Iris pigment epithelial cell (primary cell): ENCODE measurements at places on chromosomes 3 and 15.
A peak's percentile ranks its signal among the peaks of the same experiment; 100 is the strongest.

DNA sequence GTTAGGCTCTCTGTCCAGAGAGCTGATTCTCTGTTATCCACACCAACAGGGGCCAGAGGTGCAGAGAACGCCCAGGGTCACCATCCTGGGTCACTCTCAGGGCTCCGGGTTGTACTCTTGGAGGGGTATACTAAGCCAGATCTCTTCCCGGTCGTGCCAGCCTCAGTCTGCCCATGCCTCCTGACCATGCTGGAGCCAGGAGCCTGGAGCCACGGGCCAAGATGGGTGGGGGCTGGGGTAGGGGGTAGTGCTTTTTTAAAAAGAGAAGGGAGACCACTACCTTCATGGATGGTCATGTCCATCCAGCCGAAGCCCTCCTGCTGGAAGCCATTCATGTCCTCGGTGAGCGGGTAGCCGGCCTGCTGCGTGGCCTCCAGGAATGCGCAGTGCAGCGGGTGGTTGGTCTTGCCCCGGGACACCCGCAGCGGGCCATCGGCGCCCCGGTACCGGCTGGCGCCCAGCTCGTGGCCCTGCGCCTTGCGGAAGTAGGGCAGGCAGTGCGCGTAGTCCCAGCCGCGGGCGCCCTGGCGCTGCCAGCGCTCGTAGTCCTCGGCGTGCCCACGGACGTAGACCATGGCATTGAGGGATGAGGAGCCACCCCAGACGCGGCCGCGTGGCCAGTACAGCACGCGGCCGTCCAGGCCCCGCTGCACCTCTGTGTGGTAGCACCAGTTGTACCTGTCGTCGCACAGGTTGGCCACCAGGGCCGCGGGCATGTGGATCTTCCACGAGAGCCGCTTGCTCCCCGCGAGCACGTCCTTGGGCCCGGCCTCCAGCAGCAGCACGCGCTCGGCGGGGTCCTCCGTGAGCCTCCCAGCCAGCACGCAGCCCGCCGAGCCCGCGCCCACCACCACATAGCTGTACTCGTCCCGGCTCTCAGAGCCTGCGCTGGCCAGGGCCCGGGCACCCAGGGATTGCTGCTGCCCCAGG, 22.9 kb downstream of the CHDH start:
- no peak for DNase-seq

- DNase-seq: peak; percentile 29
Observed at GRCh38 chr15:83571820-83572707, 81.9 kb upstream of the ADAMTSL3 start.

DNA sequence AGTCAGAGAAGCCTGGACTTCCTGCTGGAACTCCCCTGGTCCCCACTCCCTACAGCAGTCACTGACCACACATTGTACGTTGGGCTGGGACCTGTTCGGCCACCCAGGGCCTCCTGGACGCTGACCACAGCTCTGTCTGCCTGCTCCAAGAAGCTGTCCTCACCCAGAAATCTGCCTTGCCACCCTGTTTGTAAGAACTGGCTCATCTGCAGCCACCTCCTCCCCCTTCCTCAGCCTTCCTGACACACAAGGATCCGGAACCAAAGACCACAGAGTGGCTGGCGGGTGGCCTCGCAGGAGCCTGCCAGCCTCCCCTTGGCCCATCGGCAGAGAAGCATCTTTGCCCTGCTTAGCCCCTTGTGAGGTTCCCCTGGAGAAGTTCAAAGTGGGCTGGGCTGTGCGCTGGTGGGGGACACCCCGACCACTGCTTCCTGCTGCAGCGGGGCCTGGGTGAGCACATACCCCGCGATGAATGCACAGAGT, 91.9 kb downstream of the PCSK6 start:
- no peak for DNase-seq

DNA sequence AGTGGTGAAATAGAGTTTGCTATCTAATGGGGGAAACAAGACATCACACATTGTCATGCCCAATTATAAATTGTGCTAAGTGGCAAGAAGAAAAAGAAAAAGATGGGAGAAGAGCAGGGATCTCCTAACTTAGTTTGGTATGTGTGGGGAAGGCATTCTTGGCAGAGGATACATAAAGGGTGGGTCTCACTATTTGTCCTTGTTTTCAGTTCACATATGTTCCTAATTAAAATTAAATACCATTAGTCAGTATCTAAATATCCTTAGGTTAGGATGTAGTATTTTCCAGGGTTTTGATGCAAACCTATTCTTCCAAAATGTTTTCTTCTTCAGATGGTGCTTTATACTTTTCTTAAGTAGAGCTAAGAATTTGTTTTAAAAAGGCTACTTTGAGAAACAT, 173.7 kb downstream of the B3GALNT1 start:
- no peak for DNase-seq

GRCh38 chr3:166169681-166170080, 332.5 kb upstream of the BCHE start:
- DNase-seq: no peak

DNA sequence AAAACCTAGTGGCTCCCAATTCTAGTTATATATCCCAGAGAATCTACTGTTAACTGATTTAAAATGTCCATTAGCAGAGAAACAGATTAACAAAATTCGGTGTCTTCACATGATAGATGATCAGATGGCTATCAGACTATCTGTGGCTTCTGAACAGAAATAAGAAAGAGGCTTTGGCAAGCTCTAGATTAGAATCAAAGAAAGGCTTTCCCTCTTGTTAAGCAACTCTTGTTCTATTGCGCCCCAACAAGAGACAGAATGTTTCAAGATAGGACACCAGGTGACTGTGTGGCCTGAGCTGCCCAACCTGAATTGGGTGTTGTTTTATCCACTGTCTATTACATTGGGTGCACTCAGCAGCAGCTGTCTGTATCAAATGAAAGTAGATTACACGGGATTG, 483.7 kb downstream of the FHIT start:
- DNase-seq: no peak

DNA sequence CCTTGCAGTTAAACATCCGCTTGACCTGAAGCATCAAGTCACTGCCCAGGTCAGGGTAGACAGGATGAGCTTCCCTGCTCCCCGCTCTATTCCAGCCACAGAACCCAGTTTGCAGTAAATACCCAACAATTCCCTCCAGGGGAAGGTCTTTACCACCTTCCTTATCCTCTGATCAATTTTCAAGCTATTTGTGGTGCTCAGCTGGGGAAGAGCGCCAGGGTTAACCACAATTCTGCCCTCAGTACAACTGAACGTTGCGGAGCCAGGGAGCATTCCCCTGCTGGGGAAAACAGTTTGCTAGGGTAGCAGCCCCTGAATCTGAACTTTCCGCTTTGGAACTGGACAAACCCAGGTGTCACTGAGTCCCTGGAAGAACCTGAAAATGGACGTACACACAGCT, 28.5 kb downstream of the RBPMS2 start:
- DNase-seq: no peak

DNA sequence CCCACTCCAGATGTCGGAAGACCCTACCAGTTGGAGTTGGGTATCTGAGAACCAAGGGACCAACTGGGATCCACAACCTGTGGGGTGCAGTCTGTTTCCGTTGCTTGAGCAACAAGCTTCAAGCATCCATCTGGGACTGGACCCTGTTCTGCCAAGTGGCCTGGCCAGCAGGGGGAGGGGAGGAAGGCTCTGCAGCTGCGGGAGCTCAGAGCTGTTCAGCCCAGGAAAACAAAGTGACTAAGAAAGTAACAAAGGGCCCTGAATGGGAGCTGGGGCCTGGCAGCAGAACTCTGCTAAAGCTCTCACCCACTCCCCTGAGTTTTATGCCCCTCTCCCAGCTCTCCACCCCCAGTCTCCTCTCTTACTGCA, 2.7 kb downstream of the TYRO3 start:
- DNase-seq: peak; percentile 76

- DNase-seq: no peak
Observed at GRCh38 chr15:52551762-52552161, 17.1 kb downstream of the ARPP19 start.

DNA sequence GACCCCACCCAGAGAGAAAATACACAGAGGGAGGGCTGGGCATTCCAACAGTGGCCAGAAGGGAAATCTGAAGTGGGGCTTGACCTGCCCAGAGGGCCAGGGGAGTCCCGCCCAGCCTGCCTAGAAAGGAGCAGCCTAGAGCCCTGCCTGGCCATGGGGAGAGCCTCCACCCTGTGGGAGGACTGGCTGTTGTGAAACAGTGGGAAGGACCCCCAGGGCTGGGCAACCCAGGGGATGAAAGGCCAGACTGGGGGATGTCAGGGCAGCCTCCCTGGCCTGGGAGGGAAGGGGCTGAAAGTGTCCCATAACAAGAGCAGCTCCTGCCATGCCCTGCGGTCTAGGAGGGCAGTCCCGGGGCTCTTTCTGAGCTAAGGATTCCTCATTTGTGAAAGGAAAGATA, 69.0 kb downstream of the SLC12A8 start:
- no peak for DNase-seq

DNA sequence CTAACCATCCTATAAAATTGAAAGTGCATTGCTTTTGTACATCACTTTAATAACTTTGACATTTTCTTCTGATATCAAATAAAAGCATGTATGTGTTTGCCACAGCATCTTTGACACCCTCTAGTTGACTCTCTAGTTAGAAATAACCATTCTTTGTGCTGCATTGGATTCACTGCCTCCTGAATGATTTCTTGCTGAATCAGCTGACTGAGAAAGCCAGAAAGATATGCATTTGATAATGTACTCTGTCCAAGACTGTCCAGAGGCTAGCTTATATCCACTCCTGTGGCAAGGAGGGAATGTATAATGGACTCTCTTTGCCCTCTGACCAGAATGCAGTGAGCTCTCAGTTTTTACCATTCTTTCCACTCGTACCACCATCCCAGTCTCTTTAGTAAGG, 6.2 kb downstream of the RAB11A start:
- peak; percentile 13 for DNase-seq

DNA sequence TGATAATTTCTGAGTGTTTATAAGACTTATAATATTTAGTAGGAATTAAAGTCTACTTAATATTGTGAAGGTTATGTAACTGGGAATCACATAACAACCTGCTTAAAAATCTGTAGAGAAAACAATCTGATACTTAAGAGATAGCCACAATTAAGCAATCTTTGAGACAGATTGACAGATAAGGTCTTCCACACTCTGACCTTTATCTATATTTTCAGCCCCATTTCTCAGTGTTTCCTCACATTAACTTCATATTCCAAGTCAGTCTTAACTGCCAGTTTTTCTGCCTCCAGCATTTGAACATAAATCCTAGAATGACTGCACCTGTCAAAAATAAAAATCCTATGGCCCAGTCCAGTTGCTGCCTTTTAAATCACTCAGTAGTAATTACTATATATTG, 423.2 kb downstream of the PYDC2 start:
- no peak for DNase-seq

GRCh38 chr3:44001072-44001471, 240.6 kb upstream of the TOPAZ1 start:
- no peak for DNase-seq

DNA sequence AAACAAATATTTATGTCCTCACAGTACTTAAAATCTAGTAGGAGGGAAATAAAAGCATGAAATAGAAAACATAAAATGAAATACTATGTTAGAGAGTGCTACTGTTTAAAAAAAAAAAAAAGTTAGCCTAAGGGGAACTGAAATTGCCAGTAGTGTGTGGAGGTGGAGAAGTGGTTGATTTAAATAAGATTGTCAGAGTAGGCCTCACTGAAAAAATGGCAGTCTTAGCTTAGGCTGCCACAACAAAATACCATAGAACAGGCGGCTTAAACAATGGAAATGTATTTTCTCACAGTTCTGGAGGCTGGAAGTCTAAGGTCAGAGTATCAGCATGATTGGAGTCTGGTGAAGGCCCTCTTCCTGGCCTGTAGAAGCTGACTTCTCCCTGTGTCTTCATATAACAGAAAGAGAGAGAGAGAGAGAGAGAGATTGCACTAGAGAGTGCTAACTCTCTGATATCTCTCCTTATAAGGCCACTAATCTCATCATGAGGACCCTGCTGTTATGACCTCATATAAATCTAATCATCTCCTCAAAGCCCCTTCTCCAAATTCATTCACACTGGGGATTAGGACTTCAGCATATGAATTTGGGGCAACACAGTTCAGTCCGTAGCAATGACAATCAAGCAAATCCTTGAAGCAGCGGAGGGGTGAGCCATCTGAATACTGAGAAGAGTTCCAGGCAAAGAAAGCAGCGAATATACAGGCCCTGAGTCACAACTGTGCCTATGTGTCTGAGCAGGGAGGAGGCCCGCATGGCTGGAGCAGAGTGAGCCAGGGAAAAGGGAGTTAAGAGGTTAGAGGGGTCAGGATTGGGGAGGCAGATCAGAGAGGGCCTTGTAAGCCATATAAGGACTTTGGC, 23.6 kb upstream of the LRRC34 start:
- DNase-seq: peak; percentile 34

DNA sequence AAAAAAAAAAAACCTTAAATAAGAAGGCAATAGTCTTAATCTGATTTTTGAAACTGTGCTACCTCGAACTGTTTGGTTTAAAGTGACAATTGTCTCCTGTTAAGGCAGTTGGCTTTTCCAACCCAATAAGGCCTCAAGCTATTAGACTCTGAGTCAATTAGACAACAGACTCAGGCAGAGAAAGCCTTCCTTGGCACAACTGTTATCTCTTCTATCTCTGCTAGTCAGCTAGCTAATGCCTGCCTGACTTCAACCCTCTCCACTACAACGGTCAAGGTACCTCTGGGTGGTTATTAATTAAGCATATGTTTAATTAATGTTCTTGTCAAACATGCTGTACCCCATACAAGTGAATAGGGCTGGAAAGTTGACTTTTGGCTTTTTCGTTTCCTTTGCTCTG, 110.2 kb upstream of the NLGN1 start:
- DNase-seq: no peak

DNA sequence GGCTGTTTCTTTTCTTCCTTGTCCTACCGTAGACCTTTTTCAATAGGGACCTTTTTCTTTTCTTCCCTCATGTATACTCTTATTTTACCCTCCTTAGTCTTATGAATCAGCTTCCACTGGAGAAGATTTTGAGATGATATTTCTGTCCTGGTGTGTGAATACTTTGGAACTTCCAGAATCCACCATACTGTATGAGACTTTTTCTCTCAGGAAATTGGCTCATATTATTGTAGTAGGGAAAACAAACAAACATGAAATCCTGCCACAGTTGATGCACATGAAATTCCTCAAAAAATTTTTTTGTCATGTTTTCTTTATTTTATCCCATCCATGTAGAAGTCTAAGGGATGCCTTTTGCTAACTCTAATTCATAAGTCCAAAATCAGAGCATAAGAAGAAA, 289.3 kb upstream of the PLSCR5 start:
- no peak for DNase-seq

DNA sequence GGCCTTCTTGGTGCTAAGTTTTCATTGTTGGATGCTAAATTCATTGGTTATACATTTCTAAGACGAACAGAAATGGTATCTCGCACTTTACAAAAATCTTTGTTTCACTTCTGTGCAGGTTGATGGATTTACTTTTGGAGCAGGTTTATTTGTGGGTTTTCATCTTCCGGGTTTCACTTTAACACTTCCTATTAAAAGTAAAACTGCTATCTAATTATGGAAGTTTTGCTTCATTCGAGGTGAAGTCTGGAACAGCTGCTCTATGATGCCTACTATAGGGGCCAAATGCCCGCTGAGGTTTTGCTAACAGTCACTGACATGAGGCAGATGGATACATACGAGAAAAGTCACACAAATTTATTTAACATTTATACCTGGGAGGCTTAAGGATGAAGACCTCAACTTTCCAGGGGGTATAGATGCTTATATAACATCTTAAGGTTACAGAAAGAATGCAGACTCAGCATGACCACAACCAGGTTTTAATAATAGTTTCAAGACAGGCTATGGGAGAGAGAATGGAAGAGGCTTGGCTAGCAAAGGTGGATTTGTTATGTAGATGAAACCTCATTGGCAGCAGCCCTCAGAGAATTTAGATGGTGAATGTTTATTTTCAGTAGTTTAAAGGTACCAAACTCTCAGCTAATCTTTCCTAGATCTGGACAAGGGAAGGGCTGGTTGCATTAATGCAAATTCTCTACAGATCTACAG, 54.2 kb downstream of the OSTN start:
- no peak for DNase-seq

GRCh38 chr15:91193378-91193720, 93.3 kb downstream of the SV2B start:
- no peak for DNase-seq
